Natural killer cell (primary cell): ENCODE measurements at places on chromosomes 2 and 18. TPM values are rescaled to one million over a fixed set of nuclear protein-coding genes. Genes with fewer than 3 reads are reported as not detected.

DNA sequence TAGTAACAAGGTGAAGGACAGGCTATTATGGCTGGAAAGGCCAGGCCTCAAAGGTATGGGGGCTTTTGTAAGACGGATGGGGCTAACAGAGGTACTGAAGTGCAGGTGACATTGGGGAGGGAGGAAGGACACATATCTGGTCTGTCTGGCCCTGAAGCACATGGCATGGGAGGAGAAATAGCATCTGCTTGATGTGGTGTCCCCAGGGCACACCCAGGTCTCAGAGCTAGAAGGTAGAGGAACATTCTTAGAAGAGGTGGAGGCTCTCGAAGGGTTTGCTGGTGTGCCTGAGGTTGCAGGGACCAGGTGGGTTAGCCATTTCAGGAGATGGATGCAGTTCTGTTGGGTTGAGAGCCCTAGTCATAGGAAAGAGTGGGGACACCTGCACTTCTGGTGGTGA, 9.5 kb downstream of the RALB start:
- no peak for DNase-seq

GRCh38 chr2:191892391-191892790, 45.5 kb upstream of the CAVIN2 start:
- DNase-seq = no peak

DNA sequence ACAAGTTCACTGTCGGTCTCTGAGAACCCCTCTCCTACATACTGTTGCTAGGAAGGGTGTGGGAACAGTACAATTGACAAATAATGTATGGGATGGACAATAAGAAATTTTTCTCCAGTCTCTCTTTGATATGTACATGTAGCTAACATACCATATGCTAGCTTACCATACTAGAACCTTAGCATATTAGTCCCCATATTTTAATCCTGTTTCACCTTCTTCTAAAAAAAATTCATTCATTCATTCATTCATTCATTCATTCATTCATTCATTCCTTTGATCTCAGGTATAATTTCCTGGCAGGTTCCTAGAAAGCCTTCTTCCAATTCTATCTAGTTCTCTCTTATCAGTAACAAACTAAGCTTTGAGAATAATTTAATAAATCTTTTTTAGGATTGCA, 62.2 kb downstream of the TTC21B start:
- no peak for DNase-seq

- DNase-seq = no peak
These were observed 83.7 kb downstream of the TANC1 start for GRCh38 chr2:159052157-159052601.

DNA sequence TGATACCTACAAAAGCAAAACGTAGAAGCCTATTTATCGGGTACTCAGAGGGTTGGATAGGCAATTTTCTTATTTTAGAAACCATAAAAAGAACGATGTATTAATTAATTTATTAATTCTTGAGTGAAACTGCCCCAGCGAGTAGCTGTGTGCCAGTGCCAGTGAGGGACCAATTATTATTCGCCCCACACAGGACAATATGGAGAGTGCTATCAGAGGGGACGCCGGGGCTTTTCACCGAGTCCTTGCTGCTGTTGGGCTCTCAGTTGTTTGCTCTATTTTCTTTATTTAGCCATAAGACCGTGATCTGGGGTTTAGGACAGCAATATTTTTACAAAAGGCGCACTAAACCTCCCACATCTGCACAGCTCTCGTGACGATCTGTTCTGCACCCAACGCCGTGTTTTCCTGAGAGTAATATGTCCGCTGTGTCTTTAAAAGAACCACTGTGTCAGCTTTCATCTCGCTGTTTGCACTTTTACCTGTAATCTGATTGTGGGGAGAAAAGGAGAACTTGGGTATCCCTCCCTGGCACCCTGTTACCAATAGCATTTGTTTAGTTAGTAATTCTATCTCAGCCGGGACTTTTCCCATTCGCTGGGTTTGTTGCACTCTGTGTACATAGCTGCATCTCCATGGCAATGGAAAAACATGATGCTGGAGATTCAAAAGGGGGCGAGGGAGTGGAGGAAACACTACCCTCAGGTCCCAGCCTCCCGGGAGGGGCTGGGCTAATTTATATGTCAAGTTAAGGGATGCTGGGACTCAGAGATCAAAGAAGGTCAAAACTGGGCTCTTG, 30.1 kb upstream of the ZNF516 start:
- peak; percentile 41 for DNase-seq

GRCh38 chr18:43322132-43322531, 44.8 kb upstream of the SYT4 start:
- DNase-seq = no peak

GRCh38 chr2:19848029-19848750, 53.6 kb downstream of the TTC32 start:
- no peak for DNase-seq

- no peak for DNase-seq
These were observed 75.5 kb downstream of the SLC66A2 start for GRCh38 chr18:79875931-79876461.

DNA sequence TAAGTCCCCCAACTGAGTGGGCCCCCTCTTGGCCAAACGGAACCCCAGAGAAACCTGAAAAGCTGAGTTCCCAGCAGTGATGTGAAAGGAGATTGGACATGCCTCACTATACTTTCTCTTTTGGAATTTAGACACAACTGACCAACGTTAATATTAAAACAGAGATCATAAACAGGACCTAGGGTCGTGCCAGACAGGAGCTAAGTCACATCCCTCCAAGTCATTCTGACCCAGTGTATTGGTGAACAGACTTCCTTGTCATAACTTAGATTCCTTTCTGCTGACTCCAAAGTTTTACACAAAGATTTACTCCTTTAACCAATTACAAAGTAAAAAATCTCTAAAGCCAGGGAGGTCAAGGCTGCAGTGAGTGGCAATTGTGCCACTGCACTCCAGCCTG, 46.9 kb downstream of the UXS1 start:
- DNase-seq = no peak

DNA sequence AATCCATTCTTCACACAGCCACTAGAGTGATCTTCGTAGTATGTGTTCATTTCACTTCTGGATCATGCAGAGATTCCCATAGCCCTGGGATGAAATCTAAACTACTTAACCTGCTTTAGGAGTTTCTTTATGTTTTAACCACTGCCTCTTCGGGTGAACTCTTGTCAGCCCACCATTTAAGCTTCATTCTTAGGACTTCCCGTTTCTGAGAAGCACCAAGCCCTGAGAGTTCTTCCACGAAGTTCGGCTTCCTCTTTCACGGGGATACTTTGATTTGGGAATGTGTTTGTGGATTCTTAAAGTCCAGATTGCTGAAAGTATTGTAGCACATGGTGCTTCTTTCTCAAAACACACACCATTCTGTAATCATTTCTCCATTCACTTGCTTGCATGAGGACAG, 205.0 kb downstream of the UBE2E3 start:
- no peak for DNase-seq

GRCh38 chr2:148876595-148877402, 1.8 kb downstream of the KIF5C start:
- DNase-seq = no peak

GRCh38 chr2:10911291-10912075, at the start of gene KCNF1:
Gene KCNF1, plus strand, starts transcription at chr2:10911934. Its CDS starts 493 bp downstream, at chr2:10912427.
- DNase-seq = no peak

DNA sequence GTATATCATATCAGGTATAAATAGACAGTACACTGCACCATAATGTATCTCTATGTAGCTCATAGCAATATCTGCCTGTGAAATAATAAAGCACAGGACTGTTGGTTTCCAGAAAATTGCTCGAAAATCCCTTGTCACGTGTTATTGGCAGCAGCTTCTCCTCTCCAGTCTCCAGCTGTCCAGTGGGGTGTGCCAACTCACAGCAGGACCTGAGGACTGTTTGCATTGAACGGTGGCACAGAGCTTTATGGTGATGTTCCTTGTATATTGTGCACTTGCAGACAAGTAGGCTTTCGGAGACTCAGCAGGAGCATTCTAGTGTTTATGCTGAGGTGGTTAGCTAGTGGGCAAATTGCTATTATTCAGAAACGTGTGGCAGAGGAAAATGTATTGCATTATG, 182.2 kb upstream of the ATP5MC3 start:
- no peak for DNase-seq

GRCh38 chr2:239577935-239578334, 177.1 kb upstream of the HDAC4 start:
- no peak for DNase-seq

- DNase-seq = no peak
These were observed 483.4 kb upstream of the KLHL29 start for GRCh38 chr2:22901471-22902179.

GRCh38 chr2:53572696-53573095, 194.9 kb upstream of the CHAC2 start:
- DNase-seq = no peak

DNA sequence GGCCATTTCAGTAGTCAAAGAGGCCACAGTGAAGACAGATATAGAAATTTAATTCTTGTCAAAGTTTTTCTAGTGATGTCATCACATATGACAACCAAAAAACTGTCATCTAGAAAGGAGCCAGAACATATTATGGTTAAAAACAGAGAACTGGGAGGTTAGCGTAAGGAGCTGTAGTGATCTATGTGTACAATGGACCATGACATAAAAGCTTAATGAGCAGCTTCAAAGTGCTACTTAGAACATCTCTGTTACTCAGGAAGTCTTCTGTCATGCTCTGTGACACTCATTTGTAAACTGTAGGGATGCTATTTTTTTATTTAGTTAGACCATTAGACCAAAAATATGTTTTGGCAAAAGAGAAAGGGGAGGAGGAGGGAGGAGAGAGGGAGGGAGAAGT, 57.3 kb downstream of the CMPK2 start:
- DNase-seq = no peak

GRCh38 chr2:33022989-33023727, 76.4 kb downstream of the LTBP1 start:
- DNase-seq = no peak

- no peak for DNase-seq
These were observed 25.2 kb upstream of the CYTIP start for GRCh38 chr2:157468931-157469708.

GRCh38 chr2:6771634-6772611, 93.8 kb downstream of the CMPK2 start:
- no peak for DNase-seq

- no peak for DNase-seq
These were observed 67.9 kb downstream of the TEX51 start for GRCh38 chr2:126966601-126967000.

DNA sequence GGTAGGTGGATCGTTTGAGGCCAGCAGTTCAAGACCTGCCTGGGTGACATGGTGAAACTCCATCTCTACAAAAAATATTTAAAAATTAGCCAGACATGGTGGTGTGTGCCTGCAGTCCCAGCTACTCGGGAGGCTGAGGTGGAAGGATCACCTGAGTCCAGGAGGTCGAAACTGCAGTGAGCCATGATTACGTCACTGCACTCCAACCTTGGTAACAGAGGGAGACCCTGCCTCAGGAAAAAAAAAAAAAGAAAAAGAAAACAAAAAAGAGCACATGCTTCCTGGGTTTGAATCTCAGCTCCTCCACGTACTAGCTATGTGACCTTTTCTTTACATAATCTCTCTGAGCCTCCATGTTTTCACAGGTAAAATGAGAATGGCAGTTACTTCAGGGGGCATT, 107.5 kb upstream of the STPG4 start:
- no peak for DNase-seq

DNA sequence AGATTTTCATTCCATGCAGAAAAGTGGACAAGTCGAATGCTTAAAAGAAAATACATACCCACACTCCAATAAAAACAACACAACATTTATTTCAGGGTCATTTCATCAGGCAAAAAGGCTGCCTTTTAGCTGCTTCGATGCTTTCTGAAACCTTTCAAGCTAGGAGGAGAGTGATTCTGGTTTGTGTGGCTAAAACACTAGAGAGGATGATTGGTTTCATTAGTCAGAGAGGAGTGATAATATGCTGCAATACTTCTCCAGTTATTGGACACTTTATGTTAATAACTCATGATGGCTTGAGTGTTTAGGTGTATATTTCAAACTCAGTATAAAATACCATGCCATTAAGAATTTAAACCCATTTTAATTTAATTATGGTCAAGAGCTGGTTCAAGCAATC, 614.0 kb downstream of the SLC4A3 start:
- DNase-seq = no peak

- no peak for DNase-seq
These were observed 162.9 kb upstream of the KYNU start for GRCh38 chr2:142714600-142714999.

GRCh38 chr2:211944572-211944971, 594.0 kb downstream of the ERBB4 start:
- DNase-seq = no peak

GRCh38 chr2:126655500-126656430, at the start of gene GYPC:
Gene GYPC, plus strand, starts transcription at chr2:126656158. Its CDS starts 106 bp downstream, at chr2:126656264.
- DNase-seq = peak; percentile 74

DNA sequence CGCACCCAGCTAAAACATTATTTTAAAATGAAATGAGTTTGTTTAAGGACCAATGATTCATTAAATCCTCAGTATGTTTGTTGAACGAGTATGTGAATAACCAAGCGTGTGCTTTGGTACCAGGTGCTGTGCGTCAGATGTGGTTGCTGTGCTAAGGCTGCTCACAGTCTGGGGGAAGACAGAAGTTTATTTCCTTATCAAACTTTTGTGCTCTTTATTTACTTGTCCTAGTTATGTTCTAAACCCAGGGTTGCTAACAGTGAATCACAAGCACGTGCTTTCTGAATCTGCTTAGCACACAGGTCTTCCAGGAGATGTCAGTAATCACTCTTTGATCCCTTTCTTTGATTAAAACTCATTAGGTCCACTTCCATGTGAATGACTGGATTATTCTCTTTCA, 37.0 kb downstream of the RAPGEF4 start:
- no peak for DNase-seq

AQP12B gene
- not detected for total RNA-seq

MPP4 gene
- total RNA-seq = 0.15 TPM

CHRNA1 gene
- not detected for total RNA-seq

OTOS gene
- not detected for total RNA-seq

TUBB6 gene
- 3.2 TPM for total RNA-seq

NXPH2 gene
- total RNA-seq = not detected

REG1B gene
- not detected for total RNA-seq

TSPYL6 gene
- not detected for total RNA-seq

NCOA1 gene
- total RNA-seq = 124 TPM

TUBA4B gene
- total RNA-seq = not detected

SERPINB3 gene
- total RNA-seq = not detected

FKBP7 gene
- 1.3 TPM for total RNA-seq

CPLX4 gene
- total RNA-seq = not detected

MOB4 gene
- 27.1 TPM for total RNA-seq
